ENCODE measurements at places on chromosomes 11 and 22.

- no peak for DNase-seq
Observed at GRCh38 chr11:119676461-119677020, 52.5 kb downstream of the NECTIN1 start.

- peak; percentile 12 for DNase-seq
Observed at GRCh38 chr11:130765951-130766649, 150.2 kb downstream of the SNX19 start.

GRCh38 chr11:66363805-66364535 is 7.6 kb downstream of the SLC29A2 start:
- DNase-seq, result peak; percentile 82

- no peak for DNase-seq
Observed at GRCh38 chr11:27388001-27388400, 25.0 kb upstream of the CCDC34 start.

GRCh38 chr11:120404495-120404894 is 68.3 kb downstream of the ARHGEF12 start:
- no peak for DNase-seq

DNA sequence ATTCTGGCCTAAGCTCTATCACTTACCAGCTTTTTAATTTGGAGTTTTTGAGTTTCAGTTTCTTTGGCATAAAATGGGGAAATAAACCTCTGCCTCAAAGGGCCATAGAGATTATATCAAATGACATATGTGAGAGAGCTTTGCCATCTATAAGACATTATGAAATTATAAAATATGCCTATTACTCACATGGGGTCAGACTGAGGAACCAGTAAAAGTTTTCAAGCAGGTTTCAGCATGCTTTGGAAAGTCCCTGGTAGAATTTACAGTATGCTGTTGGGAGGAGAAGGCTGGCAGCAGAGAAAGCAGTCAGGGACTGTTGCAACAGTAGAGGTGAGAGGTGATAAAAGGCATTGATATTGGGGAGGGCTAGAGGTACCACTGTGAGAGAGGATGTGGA is 13.6 kb upstream of the MTNR1B start:
- no peak for DNase-seq

DNA sequence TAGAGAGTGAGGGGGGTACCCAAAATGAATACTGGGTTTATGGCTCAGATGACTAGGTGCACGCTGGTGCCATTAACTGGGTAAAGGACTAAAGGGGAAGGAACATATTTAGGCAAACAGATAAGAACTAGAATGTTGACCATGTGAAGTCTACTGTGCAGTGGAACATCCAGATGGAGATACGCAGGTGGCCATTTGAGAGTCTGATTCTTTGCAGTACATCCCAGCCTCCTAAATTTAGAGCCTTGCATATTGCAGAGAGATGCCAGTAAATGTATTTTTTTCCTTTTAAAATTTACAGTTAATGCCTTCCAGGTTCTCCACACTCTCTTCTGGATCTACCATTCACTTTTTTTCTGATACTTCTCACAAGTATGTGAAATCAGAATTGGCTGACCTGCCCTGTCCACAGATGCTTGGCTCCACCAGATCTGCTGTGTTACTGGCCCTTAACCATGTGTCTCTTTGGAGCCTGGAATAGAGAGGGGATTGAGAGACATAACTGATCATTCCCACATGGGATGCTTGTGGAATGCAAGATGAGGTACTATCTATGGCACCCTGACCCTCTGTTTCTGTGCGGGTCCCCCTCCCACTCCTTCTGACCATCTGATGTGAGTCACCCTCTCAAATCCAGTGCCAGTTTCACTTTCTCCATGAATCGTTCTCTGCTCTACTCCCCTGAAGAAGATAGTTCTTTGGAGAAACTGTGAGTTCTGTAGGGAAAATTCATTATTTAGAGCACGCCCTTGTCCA is 77.0 kb upstream of the NCAM1 start:
- no peak for DNase-seq

DNA sequence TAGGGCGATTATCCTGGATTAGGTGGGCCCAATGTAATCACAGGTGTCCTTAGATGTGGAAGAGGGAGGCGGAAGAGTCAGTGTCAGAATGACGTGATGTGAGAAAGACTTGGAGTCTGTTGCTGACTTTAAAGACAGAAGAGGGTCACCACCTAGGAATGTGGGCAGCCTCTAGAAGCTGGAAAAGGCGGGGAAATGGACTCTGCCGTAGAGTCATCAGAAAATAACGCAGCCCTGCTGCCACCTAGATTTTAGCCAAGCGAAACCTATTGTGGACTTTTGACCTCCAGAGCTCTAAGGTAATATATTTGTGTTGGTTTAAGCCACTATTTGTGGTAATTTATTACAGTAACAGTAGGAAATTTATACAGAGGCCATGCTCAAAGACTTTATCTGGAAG is 4.8 kb downstream of the DDX10 start:
- no peak for DNase-seq

DNA sequence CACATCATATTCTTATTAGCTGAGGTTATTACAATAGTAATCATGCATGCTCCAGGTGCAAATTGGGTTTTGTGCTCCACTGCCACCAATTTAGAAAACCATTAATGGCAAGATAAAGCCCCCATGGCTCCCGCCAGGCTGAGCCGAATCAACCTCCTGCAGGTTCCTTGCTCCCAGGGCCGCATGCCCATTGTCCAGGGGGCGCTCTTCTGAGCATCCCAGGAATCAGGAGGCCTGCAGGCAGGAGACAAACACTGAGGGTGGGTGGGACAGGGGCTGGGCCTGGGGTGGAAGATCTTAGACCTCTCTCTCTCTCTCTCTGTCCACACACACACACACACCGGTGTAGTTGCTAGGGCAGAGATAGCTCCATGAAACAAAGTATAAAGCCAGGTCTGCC is 57.4 kb downstream of the BUD13 start:
- no peak for DNase-seq

- DNase-seq, result no peak
Observed at GRCh38 chr11:78313898-78314297, 103.7 kb downstream of the GAB2 start.

- DNase-seq, result no peak
Observed at GRCh38 chr22:38238519-38239071, 34.2 kb downstream of the TMEM184B start.

GRCh38 chr11:118838905-118839553 is 44.7 kb upstream of the CXCR5 start:
- DNase-seq, result peak; percentile 52

DNA sequence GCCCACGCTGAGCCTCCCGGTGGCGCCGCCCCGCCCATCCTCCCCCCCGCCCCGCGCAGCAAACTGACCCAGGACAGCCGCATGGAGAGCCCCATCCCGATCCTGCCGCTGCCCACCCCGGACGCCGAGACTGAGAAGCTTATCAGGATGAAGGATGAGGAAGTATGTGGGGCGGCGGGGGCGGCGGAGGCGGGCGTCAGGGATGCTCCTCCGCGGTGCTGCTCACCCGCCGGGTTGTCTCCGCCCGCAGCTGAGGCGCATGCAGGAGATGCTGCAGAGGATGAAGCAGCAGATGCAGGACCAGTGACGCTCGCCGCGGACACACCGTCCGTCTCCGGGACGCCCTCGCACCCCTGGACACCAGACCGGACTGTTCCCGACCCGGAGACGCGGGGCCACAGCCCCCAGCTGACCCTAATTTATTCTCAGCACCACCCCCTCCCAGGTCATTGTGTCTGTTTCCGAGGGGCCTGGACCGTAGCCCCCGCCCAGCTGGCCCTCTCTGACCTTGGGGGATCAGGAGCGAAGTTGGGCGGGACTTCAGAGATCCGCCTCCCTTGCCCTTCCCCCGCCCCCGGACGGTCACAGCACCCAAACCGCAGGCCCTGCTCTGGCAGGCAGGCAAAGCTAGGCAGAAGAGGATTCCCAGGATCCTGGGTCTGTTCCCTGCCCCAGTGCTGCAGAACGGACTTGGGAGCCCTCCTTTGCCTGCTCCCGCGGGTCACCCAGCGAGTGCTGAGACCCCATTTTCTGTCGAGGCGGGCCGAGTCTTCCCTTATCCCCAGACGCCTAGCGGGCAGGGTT is 959 bp upstream of the GP1BB start:
- DNase-seq, result no peak

GRCh38 chr11:118442301-118442700 is 6.0 kb downstream of the KMT2A start:
- DNase-seq, result no peak

DNA sequence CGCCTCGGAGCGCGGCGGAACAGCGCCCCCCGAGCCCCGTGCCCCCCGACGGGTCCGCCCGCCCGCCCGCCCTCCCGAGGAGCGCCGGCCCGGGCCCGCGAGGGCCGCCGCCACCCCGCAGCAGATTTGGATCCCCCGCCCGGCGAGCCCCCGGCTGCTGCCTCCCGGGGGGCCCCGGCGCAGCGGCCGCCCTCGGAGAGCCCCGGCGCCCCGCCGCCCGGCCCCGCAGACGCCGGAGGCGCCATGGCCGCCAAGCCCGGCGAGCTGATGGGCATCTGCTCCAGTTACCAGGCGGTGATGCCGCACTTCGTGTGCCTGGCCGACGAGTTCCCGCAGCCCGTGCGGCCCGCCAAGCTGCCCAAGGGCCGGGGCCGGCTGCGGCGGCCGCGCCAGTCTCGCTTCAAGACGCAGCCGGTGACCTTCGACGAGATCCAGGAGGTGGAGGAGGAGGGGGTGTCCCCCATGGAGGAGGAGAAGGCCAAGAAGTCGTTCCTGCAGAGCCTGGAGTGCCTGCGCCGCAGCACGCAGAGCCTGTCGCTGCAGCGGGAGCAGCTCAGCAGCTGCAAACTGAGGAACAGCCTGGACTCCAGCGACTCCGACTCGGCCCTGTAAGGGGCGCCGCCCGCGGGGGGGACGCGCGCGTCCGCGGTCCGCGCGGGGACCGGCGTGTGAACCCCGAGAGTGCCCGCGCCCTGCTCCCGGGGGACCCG is 380 bp downstream of the C11orf96 start:
- DNase-seq, result peak; percentile 60

DNA sequence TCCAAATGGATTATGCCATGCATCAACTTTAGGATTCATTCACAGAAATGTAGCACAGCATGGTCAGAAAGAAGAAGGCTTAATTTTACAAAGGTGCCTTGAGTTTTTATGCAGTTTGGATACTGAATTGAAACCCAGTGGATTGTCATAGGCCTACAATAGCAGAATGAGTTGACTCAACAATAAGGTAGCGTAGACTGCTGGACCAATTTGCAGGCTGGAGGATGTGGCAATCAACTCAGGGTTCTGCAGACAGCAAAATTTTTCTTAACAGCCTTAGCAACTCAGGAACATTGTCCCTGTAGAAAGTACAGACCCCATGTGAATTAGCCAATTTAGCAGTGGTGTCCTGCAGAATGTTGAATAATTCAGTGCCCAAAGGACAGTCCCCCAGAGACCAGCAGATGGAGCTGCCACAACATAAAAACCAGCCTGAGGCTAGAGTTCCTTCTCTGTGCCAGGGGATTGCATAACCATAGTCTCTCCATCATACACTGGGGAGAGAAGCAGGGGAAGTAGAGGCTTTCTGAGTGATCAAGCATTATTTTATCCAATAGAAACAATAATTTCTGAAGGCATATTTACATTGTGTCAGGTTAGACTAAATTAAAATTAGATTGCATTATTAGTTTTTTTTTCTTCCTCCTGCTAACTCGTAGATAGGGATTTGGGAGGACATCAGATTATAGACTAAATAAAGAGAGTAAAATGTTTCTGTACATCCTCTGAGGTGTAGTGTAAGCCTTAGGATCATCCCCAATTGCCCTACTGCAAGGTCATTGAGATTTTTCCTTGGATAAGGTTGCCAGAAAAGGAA is 20.3 kb upstream of the MRPL17 start:
- no peak for DNase-seq

GRCh38 chr11:118151431-118151830 is 1.2 kb downstream of the SCN4B start:
- DNase-seq, result no peak

DNA sequence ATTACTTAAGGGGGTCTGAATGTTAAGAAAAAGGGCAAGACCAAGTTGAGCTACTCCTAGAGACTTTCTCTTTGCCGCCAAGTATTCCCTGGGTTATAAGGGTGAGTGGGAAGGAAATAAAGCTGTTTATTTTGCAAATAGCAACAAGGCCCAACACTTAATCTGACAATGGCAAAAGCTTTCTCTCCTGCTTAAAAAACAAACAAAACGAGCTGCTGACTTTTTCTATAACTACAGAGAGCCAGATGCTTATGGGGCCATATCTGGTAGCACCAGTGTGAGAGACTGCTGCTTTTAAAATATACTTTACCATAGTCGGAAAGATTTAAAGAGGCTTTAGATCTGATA is 2.3 kb upstream of the KDM2A start:
- no peak for DNase-seq

GRCh38 chr11:116310698-116311097 is 462.1 kb downstream of the BUD13 start:
- DNase-seq, result no peak

DNA sequence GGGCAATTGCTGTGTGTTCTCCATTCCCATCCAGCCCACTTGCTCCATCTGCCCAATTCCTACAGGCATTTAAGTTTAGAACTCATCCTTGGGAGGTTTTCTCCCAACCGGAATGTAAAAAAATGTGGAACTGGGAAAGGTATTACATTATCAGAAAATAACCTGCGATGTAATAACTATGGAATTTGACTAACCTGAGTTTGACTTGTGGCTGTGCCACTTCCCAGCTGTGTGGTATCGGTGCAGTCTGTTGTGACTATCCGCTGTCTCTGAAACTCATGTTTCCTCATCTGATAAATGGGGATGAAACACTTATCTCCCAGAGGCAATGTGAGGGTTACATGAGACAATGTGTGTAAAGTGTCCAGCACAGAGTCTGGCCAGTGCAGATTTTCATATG is 77.6 kb downstream of the TENM4 start:
- no peak for DNase-seq

DNA sequence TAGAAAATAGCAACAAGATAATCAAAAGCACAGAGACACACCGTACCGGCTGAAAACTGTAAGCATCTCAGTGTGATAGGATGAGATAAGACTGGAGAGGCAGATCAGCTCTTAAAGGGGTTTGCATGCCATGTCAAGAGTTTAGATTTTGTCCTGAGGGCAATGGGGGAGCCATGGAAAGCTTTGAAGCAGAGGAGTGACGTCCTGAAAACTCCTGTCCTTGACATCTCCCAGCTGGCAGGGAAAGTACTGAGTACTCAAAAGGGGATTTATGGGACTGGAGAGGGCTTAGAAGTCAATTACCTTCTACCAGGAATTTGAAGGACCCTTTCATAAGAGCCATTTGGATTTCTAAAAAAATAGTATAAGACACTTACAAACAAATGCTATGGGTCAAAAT is 420.5 kb upstream of the NARS2 start:
- DNase-seq, result no peak

- DNase-seq, result no peak
Observed at GRCh38 chr11:37755521-37755920, 1157.5 kb upstream of the RAG2 start.

DNA sequence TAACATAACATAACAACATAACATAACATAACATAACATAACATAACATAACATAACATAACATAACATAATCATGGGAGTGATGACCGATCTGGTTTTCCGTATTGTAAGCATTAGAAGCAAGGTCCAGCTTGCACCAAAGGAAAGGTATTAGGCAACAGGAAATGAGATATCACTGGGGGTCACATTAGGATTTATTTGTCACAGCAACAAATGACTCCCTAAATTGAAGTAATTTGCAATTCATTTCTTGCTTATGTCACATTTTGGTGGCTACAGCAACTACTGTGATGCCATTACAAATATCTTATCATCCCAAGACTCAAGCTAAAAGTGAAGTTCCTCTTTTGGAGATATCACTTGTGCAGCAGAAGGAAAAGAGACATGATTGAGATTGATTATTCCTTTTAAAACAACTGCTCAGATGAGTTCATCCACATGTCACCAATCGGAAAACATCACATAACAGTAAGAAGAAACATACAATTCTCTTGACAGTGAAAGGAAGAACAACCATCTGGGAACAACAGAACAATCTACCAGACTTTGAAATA is 1331.1 kb upstream of the RAG2 start:
- DNase-seq, result no peak
